ENCODE measurements at places on chromosomes 1 and 21.

DNA sequence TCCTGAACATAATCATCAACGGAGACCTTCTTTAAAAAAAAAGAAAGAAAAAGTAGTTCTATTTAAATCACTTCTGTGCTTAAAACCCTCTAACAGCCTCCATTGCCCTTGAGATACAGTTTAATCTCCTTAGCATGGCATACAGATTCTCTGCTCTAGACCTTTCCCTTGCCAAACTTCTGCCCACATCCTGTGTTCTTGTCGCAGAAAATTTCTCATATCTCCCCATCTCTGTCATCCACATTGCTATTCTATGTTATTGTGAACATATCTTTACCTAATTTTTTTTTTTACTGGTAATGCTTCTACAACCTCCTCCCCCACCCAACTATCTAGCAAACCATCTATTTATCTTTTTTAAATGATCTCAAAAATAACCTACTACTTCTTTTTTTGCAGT is 135.7 kb upstream of the PROX1 start:
- DNase-seq = no peak

DNA sequence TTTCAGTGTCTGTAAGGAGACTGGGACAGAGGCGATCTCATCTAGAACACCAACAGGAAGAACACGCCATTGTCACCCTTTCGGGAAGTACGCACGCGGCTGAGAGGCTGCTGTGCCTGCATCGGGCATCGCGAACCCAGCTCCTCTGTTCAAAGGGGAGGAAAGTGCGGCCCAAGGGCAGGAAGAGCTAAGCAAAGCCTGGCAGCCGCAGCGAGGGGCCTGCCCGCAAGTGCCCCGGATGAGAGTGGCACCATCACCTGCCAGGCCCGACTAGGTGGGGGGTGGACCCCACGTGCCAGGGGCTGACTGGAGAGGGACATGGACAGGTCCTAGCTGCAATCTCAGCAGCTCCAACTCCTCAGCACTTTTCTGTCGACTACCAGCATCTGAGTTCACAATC is 7.5 kb downstream of the TPRG1L start:
- DNase-seq = no peak

GRCh38 chr1:159554696-159555095 is 18.9 kb upstream of the OR10J5 start:
- no peak for DNase-seq

DNA sequence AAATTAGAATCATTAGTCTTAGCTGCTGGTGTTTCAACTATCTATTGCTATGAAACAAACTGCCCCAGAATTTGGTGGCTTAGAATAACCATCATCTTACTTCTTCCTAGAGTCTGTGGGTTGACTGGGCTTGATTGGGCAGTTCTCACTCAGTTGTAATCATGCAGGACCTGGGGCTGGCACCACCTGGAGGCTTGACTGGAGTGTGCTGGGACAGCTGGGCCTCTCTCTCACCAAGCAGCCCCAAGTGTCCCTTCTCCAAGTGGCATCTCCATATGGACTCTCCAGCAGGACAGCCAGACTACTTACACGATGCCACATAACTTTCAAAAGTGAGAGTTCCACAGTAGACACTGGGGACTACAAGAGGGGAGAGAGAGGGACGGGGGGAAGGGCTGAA is 140.3 kb upstream of the ATP1B1 start:
- DNase-seq = no peak

- DNase-seq = no peak
Observed at GRCh38 chr1:6635910-6636760, 11.5 kb downstream of the THAP3 start.

GRCh38 chr1:234686035-234686434 is 76.1 kb upstream of the IRF2BP2 start:
- DNase-seq = no peak

- no peak for DNase-seq
Observed at GRCh38 chr21:46274797-46275390, 10.5 kb downstream of the MCM3AP start.

DNA sequence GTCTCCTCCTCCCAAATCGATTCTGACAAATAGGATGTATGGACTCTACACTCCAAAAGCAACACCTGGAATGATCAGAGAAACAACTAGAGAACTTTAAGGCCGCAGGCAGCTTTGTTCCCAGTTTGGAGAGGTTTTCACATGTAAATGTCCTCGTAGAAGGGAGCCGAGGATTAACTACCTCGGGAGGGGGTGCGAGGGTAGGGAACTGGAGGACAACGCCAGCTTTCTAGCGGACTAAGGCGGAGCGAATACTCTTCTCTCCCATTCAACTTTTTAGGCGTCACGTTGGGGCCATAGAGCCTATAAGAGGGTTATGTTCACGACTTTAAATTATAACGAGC is 1.2 kb downstream of the SCAF4 start:
- peak; percentile 28 for DNase-seq

DNA sequence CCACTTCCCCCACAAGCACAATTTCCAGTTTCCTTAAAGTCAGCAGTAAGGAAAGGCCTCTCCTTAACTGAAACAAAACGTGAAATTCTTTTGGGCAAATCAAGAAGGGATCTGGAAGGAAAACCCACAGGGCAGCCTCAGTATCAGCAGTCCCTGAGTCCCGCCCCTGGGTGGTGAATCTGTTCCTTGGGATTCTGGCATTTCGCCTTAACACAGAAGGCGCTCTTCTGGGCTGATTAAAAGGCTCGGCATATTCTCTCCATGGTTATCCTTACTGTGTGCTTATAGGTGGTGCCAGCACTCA is 12.2 kb upstream of the RAB4A start:
- DNase-seq = no peak

Data from NCI-H146 (cell line).